ENCODE measurements at places on chromosomes 11 and 22.
A peak's percentile ranks its signal among the peaks of the same experiment; 100 is the strongest.

GRCh38 chr22:43078522-43078921, 10.7 kb downstream of the TTLL1 start:
- no peak for DNase-seq

- DNase-seq: no peak
These were observed 43.6 kb upstream of the B3GNT6 start for GRCh38 chr11:76990628-76991027.

DNA sequence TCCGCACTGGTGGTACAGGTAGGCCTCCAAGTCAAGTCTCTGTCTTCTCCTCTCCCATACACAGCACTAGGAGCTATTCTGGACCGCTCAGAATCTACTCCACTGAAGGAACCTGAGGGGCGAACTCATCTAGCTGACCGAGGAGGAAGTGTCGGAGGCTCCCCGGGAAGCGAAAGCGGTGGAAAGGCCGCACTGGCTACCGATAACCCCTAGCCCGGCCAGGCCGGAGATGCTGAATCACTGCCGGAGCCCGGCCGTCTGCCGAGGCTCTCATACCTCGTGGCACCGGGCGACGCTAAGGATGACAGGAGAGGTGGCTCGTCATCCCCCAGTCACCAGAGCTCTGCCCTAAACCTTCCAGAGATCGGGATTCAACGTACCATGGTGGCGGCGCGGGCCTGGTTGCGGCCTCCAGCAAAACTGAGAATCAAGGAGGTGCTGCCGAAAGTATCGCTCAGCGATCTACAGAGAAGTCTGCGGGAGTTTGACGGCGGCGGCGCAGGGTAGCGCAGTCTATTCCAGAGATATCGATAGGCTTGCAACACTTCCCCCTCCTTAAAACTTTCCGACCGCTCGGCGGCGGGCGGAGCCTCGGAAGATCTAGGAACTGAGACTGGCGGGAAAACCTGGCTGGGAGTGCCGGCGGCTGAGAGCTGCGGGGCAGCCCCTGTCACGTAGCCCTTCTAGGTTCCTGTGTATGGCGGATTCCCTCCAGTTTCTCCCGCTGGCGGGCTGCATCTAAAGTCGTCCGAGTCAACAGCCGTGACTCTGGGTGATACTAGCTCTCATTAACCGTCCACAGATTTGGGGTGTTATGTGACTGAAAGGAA, at the start of gene PSMA1:
Gene PSMA1, minus strand, starts transcription at position 470 of the 830 bp plus-strand sequence. Its CDS starts 87 bp downstream, at position 383.
- DNase-seq: peak; percentile 78

- DNase-seq: no peak
These were observed 38.5 kb upstream of the LRRC4C start for GRCh38 chr11:41497974-41498373.

- no peak for DNase-seq
These were observed 997.8 kb upstream of the RAG2 start for GRCh38 chr11:37595845-37596244.

GRCh38 chr11:10494636-10495463, 39.8 kb downstream of the AMPD3 start:
- DNase-seq: no peak

- DNase-seq: no peak
These were observed 740.8 kb downstream of the DLG2 start for GRCh38 chr11:84886344-84886743.

- DNase-seq: no peak
These were observed 445.2 kb downstream of the NTM start for GRCh38 chr11:131815590-131815989.

- DNase-seq: no peak
These were observed 38.8 kb downstream of the MICAL3 start for GRCh38 chr22:17985606-17986005.

GRCh38 chr11:93738647-93739081, 2.6 kb downstream of the TAF1D start:
- DNase-seq: no peak

DNA sequence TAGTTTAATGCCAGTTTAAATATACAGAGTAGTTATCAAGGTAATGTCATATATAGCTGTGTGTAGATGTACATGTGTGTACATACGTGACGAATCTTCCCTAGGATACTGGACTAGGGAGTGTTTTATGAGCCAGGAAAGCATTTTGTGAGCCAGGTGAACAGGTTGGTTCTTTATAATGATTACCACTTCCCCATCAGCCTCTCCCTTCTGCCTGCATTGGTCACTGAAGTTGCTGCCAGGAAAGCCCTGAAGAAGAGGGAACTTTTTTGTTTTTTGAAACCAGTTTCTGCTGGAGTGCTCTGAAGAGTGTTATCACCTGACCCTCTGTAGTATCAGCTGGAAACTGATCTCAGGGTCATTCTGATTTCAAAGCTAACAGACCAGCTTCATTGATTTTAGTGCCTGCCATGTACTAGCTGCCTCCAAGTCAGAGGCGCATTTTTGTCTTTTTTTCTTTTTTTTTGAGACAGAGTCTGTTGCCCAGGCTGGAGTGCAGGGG, 14.2 kb upstream of the ST14 start:
- no peak for DNase-seq

- no peak for DNase-seq
These were observed 37.6 kb upstream of the RIC3 start for GRCh38 chr11:8206251-8207079.

- DNase-seq: no peak
These were observed 10.8 kb downstream of the ARAP1 start for GRCh38 chr11:72741429-72741833.

GRCh38 chr11:13434247-13435205, 28.5 kb downstream of the BTBD10 start:
- DNase-seq: no peak

DNA sequence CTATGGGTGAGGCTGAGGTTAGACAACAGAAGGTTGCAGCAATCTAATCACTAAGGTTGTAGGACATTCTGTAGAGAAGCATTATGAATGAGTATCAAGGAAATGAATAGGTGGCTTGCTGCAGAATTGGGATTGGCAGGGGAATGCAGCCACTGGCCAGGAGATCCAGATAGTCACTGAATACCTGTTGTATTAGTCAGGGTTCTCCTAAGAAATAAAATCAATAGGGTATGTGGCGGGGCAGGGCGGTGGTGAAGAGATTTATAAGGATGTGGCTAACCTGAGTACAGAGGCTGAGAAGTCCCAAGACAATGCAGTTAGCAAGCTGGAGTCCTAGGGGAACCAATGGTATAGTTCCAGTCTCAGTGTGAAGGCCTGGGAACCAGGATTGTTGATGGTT, 163.0 kb downstream of the SPON1 start:
- no peak for DNase-seq

- no peak for DNase-seq
These were observed 12.6 kb downstream of the ZDHHC5 start for GRCh38 chr11:57680552-57680874.

GRCh38 chr22:26023104-26023775, 146.0 kb upstream of the SEZ6L start:
- DNase-seq: no peak

- no peak for DNase-seq
These were observed 25.8 kb downstream of the TNRC6B start for GRCh38 chr22:40203572-40203971.

- peak; percentile 34 for DNase-seq
These were observed 2.3 kb downstream of the ACY3 start for GRCh38 chr11:67648140-67648795.

GRCh38 chr11:71153005-71153390, 99.4 kb downstream of the SHANK2 start:
- DNase-seq: no peak

- no peak for DNase-seq
These were observed 75.5 kb upstream of the TP53AIP1 start for GRCh38 chr11:129018126-129018525.

GRCh38 chr11:95301474-95301873, 70.5 kb upstream of the SESN3 start:
- DNase-seq: no peak

DNA sequence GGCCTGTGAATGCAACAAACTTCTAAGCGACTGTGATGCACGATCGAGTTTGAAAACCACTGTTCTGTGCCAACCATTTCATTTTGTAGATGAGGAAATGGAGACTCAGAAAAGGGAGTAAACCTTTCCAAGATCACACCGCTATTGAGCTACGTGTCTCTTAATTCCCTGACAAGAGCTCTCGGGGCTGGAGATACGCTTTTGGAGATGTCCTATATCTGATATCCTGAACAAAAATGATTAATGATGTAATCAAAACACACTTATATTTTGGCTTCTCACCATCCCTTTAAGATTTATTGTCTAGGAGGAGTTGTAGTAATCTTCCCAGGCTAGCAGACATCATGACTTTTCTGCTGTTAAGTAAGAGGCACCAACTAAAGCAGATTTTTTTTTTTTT, 1.7 kb upstream of the PARVA start:
- no peak for DNase-seq

All from activated CD8-positive, alpha-beta memory T cell treated with anti-CD3 and anti-CD28 coated beads for 1 hour (primary cell).